ENCODE measurements at places on chromosomes 7 and 10.

DNA sequence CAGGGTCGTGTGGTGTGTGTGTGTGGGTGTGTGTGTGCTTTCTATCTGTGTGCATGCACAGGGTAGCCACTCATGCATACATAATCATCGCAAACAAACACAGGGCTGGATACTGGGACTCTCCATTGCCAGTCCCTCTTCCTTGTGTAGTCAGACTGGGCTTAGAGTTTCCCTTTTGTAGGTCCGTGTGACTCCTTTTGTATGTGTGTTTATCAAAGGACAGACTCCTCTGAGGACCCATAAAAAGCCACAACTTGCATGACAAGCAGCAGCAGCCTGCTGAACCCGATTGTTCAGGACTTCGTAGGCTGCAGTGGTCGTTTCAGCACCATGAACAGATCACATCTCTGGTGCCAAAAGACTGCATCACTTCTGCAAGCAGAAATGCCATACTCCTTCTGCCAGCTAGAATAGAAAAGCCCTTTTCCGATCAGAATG is 895 bp downstream of the VSTM2A start:
- no peak for DNase-seq

GRCh38 chr7:35900651-35901050 is 99.8 kb downstream of the SEPTIN7 start:
- DNase-seq = no peak

DNA sequence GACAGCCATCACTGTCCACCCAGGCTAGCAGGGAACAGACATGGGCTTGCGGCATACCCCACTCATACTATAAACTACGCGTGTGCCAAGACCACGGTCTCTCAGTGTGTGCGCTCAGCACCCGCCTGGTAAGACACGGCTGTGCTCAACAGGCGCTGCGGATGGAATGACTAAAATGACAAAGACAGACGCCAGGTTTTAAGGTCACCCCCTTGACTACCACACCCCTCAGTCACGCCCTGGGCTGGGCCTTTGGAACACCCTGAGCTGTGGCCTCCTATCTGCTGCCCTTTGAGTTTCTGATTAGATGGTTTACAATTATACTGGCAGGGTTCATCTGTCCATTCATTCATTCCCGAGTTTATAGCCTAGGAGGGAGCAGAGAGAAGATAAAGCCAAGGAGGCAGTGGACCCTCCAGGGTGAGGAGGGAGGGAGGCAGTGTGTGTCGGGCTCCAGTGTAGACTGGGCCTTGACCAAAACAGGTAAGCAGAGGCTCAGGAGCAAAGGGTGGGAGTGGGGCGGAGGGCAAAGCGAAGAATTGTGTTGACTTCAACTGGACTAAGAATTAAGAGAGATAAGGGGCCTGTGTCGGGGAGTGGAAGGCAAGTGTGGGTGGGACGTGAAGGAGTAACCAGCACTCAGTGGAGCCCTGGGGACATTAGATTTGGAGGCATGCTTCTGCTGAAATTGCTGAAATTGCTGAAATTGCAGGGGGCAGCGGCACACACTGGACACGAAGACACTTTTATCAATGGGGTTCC is 35.0 kb downstream of the TNS3 start:
- no peak for DNase-seq

- no peak for DNase-seq
These were observed 60.5 kb downstream of the SEMA3C start for GRCh38 chr7:80858141-80858903.

GRCh38 chr7:23372611-23373010 is 73.5 kb downstream of the MALSU1 start:
- DNase-seq = no peak

GRCh38 chr7:37186753-37187152 is 261.9 kb downstream of the ELMO1 start:
- DNase-seq = no peak

DNA sequence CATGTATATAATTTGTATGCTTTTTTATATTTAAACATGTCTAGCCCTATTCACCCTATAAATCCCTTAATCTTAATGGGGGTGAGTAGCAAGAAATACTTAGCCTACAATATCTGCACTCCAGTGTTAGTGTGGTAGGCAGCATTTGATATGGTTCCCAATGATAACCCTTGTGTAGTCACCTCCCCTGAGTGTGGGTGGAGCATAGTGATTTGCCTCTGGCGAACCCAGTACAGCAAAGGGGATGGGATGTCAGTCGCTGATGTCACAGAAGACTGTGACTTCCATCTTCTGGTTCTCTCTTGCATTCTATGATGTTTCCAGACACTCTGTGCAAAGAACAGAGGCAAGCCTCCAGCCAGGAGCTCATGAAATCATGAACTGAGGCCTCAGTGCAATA is 211.2 kb downstream of the CRPPA start:
- no peak for DNase-seq

DNA sequence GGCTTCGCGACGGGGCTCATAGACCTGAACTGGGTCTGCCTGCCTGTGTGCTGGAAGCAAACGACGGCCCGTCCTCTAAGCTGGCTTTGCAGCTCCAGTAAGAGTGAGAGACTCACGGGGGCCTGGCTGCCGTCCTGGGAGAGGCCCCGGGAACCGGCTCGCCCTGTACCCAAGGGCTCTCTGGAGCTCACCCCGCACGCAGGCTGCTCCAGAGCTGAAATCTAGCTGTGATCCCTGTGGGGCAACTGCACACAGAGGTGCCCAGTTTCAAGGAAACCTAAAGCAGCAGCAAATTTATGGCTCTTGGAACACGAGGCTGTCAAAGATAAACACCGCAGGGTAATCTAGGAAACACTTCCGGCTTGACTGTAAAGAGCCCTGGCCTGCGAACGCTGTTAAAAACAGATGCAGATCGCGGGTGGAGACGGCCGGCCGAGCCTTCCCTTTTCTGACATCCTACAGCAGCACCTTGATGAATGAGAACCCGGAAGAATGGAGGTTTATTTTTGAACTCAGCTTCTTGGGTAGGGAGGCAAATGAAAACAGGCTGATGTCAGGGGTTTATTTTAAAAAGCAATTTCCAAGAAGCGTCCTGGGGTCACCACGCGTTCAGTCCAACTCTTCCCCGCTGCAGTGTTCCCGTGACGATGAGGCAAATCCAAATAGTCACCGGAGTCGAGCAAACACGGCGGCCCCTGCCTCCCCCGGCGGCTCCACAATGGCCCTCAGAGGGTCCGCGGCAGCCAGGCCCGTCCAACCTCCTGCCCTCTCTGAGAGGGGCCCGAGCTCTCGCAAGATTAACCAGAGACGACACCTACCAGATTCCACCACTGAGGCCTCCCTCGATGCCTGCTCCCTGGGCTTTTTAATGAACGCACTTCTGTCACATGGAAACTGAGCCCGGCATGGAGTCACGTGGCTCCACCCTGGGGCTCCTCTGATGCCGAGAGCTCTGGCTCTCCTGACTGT is 29.6 kb downstream of the AMZ1 start:
- DNase-seq = no peak

GRCh38 chr7:37216156-37216852 is 232.4 kb downstream of the ELMO1 start:
- no peak for DNase-seq

DNA sequence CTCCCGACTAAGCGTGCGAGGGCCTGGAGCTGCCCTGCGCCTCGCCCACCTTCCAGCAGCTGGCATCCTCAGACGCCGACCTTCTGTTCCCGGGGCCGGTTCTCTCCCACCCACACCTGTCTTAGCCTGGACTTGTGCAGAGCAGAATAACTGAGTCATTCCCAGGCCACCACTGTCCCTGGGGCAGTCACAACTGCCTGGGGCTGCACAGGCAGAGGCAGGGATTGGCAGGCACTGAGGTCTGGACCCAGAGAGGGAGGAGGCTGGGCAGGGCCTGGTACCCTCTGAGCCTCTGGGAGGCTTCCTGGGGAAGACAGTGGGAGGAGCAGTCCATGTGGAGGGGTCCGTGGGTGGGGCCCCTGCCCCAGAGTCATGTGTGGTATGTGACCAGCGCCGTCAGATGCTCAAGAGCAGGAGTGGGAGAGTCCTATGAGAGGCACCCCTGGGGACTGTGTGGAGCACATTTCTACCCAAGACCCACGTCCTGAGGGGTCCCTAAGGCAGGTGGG is 74.3 kb downstream of the NKX6-2 start:
- DNase-seq = no peak

DNA sequence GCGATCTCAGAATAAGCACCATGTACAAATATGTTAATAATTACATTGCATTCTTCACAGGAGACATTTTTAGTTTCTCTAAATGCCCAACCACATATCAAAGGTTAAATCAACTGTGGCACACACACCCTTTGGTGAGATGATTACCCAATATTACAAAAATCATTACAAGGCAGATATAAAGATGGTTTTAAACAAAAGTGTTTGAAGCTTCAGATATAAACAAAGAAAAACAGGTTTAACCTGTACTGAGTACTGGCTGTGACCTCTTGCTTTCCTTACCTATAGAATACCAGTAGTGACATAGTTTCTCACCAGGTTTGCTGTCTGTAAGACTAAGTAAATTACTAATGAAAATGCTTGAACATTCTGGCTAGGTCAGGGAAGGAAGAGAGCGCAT is 360.0 kb upstream of the IGFBP3 start:
- no peak for DNase-seq

GRCh38 chr10:84850826-84851225 is 522.4 kb downstream of the CCSER2 start:
- DNase-seq = no peak

DNA sequence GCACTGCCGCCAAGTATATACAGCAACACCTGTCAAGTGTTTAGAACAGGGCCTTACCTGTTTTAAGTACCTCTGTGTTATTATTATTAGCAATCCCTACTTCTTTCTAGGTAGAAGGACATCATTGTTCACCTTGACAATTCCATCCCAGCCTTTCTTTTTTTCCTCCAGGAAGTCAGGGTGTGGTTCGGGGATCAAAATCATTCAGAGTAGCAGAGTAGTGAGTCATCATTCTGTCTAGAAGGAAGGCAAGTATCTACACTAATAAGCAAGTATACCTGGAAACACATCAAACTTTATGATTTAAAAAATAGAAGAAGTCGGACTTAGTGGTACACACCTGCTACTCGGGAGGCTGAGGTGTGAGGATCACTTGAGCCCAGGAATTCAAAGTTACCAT is 25.5 kb upstream of the CAPZA2 start:
- DNase-seq = no peak

GRCh38 chr7:29342761-29343160 is 148.2 kb downstream of the CHN2 start:
- DNase-seq = no peak

DNA sequence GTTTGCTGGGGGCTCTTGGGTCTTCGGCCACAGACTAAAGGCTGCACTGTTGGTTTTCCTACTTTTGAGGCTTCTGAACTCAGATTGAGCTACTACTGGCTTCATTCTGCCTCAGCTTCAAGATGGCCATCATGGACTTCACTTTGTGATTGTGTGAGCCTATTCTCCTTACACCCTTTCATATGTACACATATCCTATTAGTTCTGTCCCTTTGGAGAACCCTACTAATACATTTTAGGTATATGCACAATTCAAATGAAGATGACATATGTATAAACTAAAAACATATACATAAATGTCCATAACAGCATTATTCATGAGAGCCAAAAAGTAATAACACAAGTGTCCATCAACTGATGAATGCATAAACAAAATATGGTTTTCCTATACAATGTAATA is 75.7 kb downstream of the GPR37 start:
- DNase-seq = no peak

- no peak for DNase-seq
These were observed 170.4 kb downstream of the TAX1BP1 start for GRCh38 chr7:27910326-27910725.

GRCh38 chr10:96972264-96972663 is 140.2 kb downstream of the LCOR start:
- DNase-seq = no peak

DNA sequence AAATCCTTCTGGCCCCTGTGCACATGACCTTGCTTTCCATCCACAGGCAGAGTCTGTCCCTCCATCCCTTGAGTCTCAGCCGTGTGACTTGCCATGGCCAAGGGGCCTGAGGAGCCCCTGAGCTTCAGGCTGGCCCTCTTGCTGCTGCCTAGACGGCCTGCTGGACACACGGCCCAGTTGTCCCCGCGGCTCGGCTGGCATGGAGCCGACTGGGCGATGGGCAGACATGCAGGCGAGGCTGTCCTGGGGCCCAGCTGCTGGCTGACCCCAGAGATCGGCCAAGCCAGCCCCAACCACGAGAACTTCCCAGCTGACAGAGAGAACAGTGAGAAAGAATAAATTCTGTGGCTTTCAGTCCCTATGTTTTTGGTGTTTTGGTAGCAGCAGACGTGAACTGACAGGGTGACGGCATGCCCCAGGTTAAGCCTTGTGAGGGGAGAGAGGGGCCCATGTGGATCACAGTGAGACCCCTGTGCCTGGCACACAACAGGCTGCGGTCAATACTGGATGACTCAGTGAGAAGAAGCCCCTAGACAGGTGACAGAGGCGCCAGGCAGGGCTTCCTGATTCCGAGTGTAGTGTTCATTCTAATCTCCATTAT is 11.7 kb downstream of the PRKAG2 start:
- DNase-seq = no peak

DNA sequence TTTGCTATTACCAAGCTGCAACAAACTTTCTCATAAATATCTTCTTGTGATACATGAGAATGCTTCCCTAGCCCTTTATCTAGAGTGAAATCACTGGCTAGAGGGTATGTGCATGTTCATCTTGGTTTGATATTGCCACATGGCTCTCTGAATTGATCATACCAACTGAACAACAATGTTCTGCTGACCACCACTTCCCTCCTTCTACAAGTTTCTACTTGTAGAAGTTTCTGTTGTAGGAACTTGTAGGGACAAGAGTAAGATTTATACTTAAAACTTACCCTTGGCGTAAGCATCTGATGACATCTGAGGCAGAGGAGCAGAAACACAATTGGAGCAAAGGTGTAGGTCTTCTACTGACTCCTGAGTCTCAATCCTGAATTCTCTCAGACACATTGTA is 86.3 kb upstream of the FAM13C start:
- no peak for DNase-seq

GRCh38 chr7:22726907-22727713 is at the start of gene IL6:
Gene IL6, plus strand, starts transcription at chr7:22727200. Its CDS starts 63 bp downstream, at chr7:22727263.
- peak; percentile 7 for DNase-seq

DNA sequence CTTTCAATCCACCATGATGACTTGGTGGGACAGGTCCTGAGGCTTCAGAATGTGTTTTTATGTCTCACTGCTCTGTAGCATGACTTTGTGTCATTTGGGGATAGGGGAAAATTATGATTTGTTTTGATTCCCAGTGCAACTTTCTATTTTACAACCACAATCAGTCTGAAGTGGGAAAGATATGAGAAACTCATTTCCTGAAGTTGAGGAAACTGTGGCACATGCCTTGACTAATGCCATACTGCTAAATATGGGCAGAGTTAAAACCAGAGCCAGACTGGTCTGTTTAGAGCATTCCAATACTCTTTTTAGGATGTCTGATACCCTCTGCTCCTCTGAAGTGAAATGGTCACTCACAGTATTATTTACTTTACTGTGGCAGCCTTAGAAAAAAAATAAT is 307.7 kb downstream of the ADRA2A start:
- DNase-seq = no peak

- no peak for DNase-seq
These were observed 31.5 kb upstream of the GSAP start for GRCh38 chr7:77447616-77448015.
